T-helper 2 cell (primary cell): ENCODE measurements at places on chromosomes 3 and 15.

DNA sequence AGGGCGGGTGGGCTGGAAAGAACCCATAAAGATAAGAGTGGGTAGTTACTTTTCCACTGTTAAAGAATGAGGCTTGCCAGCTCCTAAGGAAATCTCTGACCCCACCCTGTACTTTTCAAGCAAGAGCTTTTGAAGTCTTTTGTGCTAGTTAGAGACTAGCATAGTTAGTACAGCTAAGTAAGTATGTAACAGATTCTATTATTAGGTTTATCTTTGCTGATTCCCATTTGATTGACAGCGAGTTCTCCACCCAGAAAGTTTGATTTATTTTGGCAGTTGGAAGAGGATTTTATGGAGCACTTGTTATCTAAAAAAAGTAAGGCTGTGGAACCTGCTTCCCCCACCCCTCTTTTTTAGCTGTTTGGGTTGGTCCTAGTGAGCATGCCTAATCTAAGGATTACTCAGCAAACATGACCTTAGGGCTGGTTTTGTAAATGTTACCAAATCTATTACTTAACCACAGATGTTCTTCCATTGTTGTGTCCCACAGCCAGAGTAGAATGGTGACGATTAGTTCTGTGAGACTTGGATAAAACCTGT is 57.6 kb downstream of the FNDC3B start:
- DNase-seq, result no peak

DNA sequence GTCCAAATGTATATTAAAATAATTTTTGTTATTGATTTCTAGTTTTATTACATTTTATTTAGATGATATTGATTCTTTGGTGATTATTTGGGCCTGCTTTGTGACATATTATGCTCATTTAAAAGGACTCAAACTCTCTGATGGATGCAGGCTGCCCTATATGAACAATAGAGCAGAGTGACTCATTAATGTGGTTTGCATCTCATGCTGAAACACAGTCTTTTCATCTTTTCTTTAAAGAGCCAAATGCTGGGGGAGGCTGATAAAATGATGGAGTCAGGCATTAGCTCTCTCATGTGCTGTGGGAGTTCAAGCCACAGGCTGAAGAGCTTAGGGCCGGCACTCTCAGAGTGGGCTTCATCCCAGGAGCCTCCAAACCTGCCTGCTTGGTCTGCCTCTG is 7.2 kb downstream of the PLA1A start:
- DNase-seq, result no peak

- no peak for DNase-seq
Observed at GRCh38 chr15:52427804-52428203, 100.9 kb downstream of the MYO5A start.

- no peak for DNase-seq
Observed at GRCh38 chr3:172280406-172281051, 167.7 kb downstream of the GHSR start.

GRCh38 chr15:61344293-61344692 is 115.2 kb upstream of the RORA start:
- no peak for DNase-seq
